ENCODE measurements at places on chromosomes 11 and 22. TPM values are rescaled to one million over a fixed set of nuclear protein-coding genes. Genes with fewer than 3 reads are reported as not detected.

DNA sequence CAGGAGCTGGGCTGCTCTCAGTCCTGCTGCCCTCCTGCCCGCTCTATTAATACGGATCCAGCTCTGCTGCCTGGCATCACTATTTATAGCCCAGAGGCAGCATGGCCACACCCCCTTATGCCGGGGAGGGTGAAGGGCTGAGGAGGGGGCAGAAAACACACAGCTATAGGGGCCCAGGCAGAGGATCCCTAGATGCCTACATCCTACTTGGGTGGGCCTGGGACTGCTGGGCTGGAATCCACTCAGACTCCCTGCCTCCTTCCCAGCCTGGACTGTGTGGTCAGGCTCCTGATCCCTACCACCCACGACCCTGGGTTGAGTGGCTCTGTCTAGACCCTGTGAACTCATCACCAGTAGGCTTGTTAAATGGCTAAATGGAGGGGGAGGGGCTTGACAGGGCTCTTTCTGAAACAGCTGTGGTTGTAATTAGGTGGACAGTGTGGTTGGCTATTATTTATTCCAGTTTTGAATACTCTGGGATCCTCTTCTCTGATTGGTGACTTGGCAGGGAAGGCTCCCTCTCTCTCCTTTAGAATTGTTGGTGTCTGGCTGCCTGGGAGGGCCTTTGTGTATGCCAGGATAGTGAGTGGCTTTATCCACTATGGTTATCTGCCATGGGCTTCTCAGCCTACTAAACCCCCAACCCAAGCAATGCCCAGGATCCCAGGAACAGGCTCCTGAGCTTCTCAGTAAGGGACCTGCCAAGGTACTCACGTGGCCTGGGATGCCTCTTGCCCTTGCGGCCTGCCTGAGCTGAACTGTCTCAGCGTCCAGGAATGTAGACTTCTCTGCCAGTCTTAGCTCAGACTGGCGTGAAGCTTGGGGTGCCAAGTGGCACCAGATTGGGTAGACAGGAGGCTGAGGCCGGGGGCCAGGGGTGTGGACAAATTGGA, 15.2 kb downstream of the PHLDB1 start:
- DNase-seq: no peak

DNA sequence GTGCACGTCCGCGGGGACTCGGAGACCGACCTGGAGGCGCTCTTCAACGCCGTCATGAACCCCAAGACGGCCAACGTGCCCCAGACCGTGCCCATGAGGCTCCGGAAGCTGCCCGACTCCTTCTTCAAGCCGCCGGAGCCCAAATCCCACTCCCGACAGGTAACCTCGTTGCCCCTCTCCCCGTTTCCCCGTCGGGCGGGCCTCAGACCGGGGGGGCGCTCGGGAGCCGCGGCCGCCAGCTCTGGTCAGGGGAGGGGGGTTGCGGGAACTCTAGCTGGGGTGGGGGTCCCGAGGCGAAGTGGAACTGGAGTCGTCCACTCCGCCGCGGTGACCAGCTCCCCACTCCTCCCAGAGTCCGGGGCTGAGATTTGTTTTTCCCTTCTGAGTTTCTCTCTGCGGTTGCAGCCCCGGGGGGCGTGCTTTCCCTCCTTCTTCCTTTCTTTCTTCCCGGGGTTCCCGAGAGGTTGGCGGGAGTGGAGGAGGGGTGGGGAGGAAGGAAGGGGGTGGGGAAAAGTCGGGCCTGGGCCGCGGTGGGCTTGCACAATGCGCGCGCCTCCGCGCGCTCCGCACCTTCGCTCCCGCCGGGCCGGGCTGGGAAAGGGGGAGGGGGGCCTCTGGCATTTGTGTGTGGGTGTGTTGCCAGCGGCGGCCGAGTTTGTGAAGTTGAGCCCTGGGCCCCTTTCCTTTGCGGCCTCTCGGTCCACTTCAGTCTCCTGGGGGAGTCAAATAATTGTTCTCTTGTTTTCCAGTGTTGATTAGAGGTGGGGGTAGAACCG, 952 bp downstream of the YAP1 start:
- DNase-seq: peak; percentile 17

DNA sequence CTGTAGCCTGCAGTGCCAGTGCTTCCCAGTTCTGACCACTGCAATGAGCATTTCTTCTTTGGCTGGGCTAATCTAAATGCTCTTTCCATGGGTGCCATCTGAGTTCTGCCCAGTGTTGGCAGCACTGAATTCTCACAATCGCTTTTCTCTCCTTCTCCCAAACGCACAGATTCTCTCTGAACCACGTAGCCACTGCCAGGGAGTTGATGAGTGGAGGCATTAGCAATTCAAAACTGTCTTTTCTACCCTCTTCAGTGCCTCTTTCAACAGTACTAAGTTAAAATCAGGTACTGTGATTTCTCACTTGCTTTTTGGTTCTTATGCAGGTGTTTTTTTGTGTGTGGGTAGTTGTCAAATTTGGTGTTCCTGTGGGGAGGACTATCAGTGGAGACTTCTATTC, 745.0 kb upstream of the ANO5 start:
- no peak for DNase-seq

- no peak for DNase-seq
Measured at GRCh38 chr22:41445129-41446056, 1.2 kb downstream of the TOB2 start.

GRCh38 chr11:76054330-76054729, 152.0 kb downstream of the WNT11 start:
- no peak for DNase-seq

MRTFA gene
- polyA plus RNA-seq: 31.0 TPM

DNA sequence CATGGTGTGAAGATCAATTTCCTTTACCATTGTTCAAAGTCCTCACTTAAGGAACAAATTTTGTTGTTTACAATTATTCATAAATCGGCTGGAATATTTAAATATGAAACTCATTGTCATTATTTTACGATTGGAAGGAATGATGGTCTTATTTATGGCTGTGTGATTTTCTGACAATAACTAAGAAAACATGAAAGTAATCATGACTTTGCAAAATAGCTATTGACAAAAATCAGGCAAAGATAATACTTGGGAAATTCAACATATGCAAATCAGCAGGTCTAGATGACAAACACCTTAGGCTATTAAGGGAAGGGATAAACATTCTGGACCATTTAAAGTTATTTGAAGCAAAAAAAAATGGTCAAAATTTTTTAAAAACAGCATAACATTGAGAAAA, 654.8 kb upstream of the CNTN5 start:
- no peak for DNase-seq

DNA sequence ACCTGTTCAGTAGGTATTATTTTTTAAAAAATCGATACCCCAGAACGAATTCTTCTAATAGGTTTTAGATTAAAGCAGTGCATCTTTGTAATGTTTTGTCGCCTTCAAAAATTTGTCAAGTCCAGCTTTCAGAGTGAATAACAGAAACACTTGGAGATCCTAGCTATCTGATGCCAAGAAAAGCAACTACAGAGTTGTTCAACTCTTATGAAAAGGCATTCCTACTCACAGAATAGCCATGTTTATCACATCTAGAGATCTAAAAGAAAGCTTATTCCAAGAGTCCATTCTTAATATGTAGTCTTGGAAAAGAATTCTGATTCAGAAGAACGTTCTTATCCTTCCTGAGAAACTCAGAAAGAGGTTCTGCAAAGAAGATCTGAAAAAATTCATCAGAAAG, 268.5 kb downstream of the TTC28 start:
- DNase-seq: no peak

- DNase-seq: no peak
Measured at GRCh38 chr11:75925785-75926164, 110.8 kb downstream of the UVRAG start.
